ENCODE measurements at places on chromosomes 13 and 19.
A peak's percentile ranks its signal among the peaks of the same experiment; 100 is the strongest.

- DNase-seq: peak; percentile 80
These were observed 13.2 kb downstream of the NCAN start for GRCh38 chr19:19224852-19225494.

DNA sequence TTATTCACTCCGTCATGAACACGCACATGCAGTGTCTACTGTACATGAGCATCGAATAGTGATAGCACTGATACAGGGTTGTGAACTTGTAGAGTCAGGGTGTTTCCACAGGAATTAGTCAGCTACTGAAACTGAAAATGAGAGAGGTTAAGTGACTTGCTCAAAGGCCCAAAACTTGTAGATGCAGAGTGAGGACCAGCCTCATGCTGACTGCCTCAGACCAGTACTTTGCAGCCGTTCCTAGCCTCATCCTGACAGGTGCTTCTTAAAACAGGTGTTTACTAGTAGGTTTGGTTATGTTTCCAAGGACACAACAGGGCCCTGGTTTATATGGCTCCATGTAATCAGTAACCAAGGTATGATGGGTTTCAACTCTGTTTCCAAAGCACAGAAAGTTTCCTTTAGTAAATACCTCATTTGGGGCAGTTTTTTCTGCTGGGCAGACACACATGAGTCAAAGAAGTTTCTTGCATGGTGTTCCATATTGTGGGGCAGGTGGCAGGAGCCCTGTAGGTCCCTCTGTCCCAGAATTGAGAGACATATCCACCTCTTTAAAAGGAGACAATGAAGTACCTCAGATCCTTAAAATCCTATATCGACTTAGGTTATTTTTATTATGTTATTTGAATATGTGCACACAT lies 16.0 kb downstream of the FGF9 start:
- DNase-seq: no peak

GRCh38 chr13:27310946-27311345 lies 40.3 kb downstream of the RASL11A start:
- no peak for DNase-seq

DNA sequence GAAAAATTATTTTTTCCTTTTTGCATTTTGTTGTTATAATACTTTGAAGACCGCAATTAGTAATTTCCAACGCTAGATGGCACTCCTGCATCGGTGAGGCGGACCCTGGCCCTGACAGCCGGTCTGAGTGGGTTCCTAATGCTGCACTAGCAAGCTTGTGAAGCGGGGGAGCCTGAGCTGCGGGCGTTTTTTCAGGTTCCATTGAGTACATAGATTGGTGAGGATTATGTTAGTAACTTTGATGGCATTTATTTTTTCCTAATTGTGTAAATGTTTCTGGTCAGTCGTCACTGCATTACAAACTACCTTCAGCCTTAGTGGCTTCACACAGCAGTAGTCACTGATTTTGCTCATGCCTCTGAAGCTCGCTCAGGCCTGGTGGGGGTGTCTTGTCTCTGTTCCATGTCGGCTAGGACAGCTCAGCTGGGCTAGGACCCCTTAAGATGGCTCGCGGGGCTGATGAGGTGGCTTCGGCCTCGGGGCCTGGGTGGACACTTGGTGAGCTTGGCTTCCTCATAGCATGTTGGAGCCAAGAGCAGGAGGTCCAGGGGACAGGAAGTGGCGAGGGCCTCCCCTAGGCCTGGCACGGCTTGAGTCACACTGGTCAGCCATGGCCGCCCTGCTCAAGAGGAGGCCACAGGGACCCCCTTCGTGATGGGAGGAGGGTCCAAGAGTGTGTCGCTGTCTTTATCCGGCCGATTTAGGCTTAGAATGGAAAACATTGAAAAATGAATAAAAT lies 25.0 kb downstream of the ERCC5 start:
- peak; percentile 35 for DNase-seq

GRCh38 chr13:41577436-41577835 lies 120.1 kb downstream of the RGCC start:
- DNase-seq: peak; percentile 26

GRCh38 chr13:47502166-47502565 lies 498.9 kb downstream of the SUCLA2 start:
- DNase-seq: no peak

- DNase-seq: no peak
These were observed 51.5 kb downstream of the ATP7B start for GRCh38 chr13:51959773-51960172.

DNA sequence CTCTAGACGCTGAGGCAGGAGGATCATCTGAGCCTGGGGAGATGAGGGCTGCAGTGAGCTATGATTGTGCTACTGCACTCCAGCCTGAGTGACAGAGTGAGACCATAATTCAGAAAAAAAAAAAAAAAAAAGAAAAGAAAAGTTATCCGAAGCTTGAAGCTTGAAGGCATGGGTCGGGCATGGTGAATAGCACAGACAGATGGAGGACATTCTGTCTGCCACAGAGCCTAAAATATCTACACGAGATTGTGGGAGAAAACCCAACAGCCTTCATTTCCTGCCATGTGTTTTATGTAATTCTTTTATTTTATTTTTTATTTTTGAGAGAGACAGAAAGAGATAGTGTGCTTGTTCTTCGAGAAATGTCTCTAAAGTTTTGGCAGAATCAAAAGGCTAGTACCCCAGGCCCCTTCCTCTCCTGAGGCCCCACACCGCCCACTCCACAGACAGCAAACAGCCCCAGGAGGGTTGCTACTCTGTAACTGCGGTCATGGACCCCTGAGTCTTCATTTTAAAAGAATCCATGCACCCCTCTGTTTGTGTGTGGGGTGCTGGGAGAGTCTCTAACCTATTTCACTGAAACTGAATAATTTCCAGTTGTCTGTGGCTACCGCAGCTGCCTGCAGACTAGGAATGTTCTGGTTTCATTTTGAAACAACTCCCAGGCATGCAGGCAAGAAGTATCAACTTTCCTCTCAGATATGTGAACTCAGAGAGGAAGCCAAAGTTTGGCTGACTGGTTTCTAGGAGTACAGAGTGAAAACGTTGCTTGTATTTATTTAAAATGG lies 38.4 kb upstream of the RCBTB2 start:
- no peak for DNase-seq

DNA sequence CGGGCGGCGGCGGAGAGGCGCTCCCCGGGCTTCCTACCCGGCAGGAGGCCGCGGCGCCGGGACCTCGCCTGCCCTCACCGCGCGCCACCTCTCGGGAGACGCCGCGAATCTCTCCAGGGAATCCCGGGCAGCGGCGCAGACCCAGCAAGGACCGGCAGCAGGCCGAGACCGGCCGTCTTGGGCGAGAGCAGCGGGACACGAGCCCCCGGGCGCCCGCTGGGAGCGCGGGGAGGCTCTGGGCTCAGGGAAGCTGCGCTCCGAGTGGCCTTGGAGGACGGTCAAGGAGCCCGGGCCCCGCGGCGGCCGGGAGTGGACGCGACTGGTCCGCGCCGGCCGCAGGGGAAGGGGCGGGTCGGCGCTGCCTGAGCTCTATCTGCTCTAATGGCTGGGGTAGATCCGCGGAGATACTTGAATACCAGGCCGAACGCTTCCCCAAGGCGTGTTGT lies 14.7 kb downstream of the CDX2 start:
- no peak for DNase-seq

GRCh38 chr19:53136432-53136831 lies 3.7 kb upstream of the ZNF415 start:
- no peak for DNase-seq

- no peak for DNase-seq
These were observed 17.4 kb downstream of the CHST8 start for GRCh38 chr19:33639035-33639681.

GRCh38 chr19:18488838-18489626 lies 32.8 kb downstream of the ELL start:
- DNase-seq: no peak

DNA sequence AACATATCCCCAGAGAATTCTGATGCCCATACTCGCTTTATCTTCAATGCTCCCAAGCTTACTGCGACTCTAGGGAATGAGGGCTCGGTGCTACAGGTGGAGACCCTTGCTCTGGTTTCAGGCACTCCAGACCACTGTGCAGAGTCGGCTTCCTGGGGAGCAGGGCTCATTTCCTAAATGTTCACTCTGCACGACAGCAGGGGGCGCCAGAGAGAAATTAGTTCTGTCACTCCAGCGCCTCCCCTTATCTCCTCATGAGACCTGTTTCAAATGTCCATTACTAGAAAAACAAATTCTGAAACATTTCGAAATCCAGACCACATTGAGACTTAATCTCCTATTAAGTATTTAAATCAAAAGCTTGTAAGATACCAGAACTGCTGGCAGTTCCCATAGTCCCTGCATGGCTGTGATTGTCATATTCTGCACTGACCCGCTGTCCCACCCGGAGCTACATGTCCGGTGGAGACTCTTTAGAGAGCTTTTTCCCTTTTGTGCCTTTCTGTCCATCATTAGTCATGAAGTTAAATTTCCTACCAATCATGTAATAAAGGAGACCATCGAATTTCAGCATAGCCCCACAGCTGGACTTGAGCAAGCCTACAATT lies 22.4 kb downstream of the EPSTI1 start:
- DNase-seq: peak; percentile 80

DNA sequence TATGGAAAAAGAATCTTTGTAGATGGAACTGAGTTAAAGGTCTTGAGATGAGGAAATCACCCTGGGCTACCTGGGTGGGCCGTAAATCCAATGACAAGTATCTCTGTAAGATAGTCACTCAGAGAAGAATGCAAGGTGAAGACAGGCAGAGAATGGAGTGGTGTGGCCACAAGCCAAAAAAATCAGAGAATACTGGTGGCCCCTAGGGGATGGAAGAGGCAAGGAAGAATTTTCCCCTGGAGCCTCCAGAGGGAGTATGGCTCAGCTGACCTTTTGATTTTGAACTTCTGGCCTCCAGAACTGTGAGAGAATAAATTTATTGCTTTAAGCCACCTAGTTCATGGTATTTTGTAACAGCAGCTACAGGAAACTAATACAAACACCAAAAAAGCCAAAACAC lies 32.7 kb upstream of the CSNK1A1L start:
- DNase-seq: no peak

- DNase-seq: no peak
These were observed 1.8 kb upstream of the CCNA1 start for GRCh38 chr13:36430247-36431203.

- DNase-seq: peak; percentile 16
These were observed 2.7 kb upstream of the CAPNS1 start for GRCh38 chr19:36136964-36137686.

- no peak for DNase-seq
These were observed 78.9 kb downstream of the TEX29 start for GRCh38 chr13:111399334-111399733.

- DNase-seq: no peak
These were observed 10.8 kb downstream of the WASF3 start for GRCh38 chr13:26568132-26568815.

DNA sequence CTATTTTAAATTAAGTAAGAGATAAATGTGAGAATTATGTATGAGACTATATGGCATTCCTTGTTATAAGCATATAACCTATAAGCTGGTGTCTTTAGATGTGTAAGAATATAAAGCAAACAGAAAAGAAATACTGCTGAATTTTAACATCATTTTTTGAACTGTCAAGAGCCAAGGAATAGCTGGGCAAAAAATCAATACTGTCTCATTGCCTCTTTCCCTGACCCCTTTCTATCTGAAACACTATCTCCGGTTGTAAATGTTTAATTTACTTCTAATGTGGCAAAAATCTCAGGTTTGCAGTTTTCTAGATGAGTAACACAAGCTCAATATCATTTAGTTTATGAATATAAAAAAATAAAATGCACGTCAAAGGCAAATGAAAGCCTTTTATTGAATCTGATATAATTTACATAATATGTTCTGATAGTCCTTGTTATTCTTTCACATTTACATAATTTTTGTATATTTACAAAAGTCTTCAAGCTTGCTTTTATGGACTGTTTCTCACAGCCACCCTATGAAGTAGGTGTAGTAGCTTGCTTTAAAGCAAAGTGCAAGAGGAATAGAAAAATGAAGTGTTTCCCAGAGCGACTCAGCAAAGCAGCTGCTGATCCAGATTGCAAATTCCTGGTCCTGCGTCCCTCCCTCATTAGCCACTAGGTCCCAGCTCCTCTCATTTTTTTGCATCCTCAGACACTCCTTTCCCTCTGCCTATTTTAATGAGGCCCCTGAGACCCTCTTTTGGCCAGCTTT lies 188.2 kb upstream of the RFC3 start:
- no peak for DNase-seq

DNA sequence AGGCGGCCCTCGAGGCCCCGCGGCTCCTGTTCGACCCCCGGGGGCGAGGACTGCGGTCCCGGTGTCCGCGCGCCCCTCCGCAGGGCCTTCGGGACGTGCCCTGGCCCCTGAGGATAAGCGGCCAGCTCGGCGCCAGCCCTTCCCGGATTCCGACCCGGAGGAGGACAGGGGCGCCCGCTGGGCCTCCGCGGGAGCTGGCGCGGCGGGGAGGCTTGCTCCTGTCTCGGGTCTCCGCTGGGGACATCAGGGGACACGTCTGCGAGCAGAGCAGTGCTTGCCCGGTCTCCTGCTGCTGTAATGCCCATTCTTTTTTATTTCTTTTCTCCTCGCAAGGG lies 829 bp downstream of the B3GLCT start:
- peak; percentile 40 for DNase-seq

- no peak for DNase-seq
These were observed 4.1 kb downstream of the SOX21 start for GRCh38 chr13:94708031-94708859.

GRCh38 chr13:80504453-80504852 lies 163.5 kb upstream of the SPRY2 start:
- DNase-seq: no peak

GRCh38 chr13:34627509-34628208 lies 314.4 kb upstream of the NBEA start:
- DNase-seq: no peak

- no peak for DNase-seq
These were observed 527.9 kb downstream of the FGF9 start for GRCh38 chr13:22198641-22199217.

DNA sequence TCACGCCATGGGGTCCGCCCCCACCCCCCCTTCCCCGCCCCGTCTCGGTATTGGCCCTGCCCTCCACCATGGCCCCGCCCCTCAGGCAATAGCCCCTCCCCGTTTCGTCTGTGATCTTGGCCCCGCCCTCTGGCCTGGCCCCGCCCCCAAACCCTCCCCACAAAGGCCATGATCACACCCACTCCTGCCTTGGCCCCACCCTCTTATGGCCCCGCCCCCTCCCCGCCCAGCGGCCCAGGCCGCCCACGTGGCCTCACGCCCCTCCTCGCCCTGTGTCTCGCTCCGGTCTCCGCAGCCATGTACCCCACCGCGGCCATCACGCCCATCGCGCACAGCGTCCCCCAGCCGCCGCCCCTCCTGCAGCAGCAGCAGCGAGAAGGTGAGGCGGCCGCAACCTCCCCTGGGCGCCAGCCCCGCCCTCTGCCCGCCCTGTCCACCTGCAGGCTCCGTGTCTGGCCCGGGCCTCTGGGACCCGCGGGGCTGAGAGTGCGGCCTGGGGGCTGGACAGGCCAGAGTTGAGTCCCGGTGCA lies 61.3 kb downstream of the CELF5 start:
- DNase-seq: peak; percentile 54

DNA sequence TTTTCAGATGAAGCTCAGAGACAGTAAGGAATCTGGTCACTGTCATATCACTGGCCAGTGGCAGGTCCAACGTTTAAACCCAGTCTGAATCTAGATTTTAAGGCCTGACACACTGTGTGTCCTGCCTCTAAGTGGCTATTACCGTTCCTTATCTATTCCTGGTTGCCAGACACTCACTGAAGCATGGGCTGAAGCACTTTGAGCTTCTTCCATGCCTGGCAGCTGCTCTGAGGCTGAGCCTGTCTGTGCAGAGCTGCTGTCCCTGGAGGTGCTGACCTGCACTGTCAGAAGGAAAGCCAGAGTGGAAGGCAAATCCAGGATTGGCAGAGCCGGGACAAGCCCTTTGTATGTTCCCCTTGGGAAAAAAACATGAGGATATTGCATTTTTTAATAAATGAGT lies 109.2 kb upstream of the SLC7A1 start:
- no peak for DNase-seq

GRCh38 chr19:16920816-16921529 lies 32.2 kb downstream of the F2RL3 start:
- no peak for DNase-seq

All from CD4-positive, alpha-beta T cell treated with Interleukin-4 for 1 hour (primary cell).